Kidney capillary endothelial cell (primary cell): ENCODE measurements at places on chromosomes 11 and 22.

- DNase-seq, result peak; percentile 66
These were observed 38.2 kb downstream of the PITPNB start for GRCh38 chr22:27880778-27881394.

GRCh38 chr11:2689651-2690575, 9.9 kb downstream of the KCNQ1OT1 start:
- DNase-seq, result no peak

DNA sequence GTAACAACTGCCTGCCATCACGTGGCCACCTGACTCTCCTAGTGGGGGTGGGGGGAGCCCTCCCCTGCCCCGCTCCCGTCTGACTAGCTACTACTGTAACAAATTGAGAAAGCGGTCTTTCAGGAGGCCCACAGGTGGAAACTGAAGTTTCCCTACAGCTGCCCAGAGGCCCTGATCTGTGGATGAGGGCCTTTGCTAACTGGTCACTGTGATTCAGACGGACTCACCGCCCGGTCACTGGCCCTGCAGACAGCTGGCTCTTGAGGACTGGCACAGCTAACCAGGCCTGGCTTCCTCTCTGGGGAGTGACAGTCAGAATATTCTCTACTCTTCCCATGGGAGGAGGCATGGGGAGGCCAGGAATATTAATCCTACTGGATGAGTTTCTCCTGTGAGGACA, 116.8 kb downstream of the ARHGAP8 start:
- DNase-seq, result no peak

DNA sequence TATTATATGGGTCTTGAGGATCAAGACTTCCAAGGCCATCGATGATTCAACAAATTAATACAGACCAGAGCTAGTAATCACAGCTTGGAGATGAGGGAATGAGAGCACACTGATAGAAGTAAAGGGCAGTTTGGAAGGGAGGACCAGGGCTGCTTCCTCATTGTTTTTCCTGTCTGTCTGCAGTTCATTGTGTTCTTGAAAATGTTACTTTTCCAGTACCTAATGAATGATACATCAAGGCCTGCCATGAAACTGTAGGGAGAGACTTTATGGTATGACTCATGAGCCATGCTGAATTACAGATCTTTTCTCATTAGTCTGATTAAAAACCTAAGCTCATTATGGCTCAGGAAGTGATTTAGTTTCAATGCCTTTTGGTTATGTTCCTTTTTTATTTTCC, 855.6 kb downstream of the KCNA4 start:
- peak; percentile 2 for DNase-seq

DNA sequence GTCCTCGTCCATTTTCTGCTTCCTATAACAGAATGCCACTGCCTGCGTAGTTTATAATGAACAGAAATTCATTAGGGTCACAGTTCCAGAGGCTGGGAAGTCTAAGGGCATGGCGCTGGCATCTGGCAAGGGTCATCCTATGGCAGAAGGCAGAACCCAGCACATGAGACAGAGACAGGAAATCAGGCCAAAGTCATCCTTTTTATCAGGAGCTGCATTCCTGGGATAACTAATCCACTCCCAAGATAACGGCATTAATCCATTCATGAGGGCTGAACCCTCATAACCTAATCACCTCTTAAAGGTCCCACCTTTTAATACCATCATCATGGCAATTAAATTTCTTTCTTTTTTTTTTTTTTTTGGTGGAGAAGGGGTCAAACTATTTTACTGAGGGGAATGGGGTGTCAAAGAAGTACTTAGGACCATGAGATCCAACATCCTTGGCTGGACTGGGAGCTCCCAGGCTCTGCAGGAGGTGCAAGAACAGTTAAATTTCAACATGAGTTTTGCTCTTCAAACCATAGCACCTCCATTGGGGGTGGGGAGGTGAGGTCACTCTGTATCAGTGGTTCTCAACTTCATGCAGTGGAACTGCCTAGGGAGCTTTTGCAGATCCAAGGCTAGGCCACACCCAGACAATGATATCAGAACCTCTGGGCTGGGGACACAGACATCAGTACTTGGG, 4.4 kb downstream of the TMEM109 start:
- DNase-seq, result no peak

DNA sequence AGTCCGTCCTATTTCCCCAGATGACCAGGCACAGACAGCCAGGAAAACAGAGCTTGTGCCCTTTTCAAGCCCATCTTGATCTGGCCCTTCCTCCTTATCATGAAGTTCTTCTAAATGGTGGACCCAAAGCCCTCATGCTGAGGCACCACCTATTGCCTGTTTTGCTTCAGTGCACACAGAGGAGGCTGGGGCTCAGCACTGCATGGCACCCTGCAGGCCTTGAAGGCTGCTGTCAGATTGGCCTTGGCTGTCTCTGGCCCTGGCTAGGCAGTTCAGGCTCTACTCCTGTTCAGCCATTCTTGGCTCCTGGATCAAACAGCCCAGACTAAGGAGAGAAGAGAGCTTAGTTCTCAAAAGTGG, 49.2 kb downstream of the OTOG start:
- DNase-seq, result no peak

GRCh38 chr11:72780296-72781062, 13.4 kb downstream of the STARD10 start:
- no peak for DNase-seq

DNA sequence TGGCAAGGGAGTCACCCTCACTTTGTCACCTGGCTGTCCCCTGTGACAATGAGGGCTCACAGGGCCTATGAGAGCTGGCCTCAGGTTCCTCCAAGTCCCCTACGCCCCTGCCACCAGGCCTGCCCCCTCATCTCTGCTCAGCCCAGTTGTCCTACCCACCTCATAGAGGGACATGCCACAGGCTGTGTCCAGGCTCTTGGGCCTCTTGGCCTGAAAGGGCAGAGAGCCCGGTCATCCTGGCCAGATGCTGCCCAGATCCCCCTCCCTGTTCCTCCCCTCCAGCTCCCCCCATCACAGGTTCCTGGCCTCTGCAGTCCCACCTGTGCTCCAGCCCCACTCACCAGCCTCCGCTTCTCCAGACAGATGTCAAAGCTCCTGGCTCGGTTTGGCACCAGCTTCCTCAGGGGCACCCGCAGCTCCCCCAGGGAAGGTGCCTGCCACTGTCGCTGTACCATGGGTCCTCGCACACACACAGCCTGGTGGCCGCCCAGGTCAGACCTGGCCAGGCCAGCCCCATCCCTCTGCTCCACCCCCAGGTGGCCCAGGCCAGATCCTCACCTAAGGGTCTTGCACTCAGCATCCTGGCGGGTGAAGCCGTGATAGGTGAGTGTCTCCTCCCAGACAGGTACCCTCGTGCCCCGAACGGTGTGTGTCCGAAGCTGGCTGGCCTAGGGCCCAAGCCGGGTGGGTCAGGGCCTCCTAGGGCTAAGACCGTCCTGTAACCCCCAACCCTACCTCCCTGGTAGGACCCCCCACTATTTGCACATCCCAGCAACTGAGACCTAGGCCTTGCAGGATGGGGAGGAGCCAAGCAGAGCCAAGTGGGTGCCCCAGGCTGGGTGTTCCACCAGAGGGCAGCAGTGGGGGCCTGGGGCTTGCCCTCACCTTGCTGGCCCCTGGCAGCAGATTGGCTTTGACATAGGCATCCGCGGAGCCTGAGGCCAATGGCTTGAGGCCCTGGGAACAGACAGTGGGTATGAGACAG, 8.3 kb downstream of the NDUFV1 start:
- peak; percentile 17 for DNase-seq

DNA sequence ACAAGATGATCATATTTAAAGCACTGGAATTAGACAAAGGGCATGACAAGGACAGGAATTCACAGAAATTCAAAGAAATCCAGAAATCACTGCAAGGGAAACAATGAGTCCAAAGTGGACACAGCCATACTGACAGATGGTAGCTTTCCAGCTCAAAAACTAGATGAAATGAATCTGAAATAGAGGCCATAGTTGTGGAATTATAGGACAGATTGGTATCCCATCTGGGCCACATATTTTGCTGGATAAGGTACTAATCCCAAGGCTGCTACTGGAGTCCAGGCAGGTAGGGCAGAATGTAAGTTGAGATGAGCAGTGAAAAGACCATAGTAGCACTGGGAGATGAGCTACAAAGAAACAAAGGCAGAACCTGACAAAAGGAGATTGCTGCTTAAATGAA, 258.3 kb upstream of the ANO3 start:
- no peak for DNase-seq

GRCh38 chr11:23097891-23098290, 237.6 kb upstream of the CCDC179 start:
- DNase-seq, result no peak

GRCh38 chr11:108733479-108734116, 68.7 kb downstream of the DDX10 start:
- peak; percentile 6 for DNase-seq

GRCh38 chr11:69642913-69643632, 2.1 kb downstream of the CCND1 start:
- peak; percentile 45 for DNase-seq

- DNase-seq, result no peak
These were observed 1.4 kb upstream of the PPARA start for GRCh38 chr22:46148816-46149511.

- no peak for DNase-seq
These were observed 371.6 kb downstream of the CADM1 start for GRCh38 chr11:115132436-115133228.

- no peak for DNase-seq
These were observed 7.7 kb upstream of the MRGPRD start for GRCh38 chr11:68988491-68988890.

DNA sequence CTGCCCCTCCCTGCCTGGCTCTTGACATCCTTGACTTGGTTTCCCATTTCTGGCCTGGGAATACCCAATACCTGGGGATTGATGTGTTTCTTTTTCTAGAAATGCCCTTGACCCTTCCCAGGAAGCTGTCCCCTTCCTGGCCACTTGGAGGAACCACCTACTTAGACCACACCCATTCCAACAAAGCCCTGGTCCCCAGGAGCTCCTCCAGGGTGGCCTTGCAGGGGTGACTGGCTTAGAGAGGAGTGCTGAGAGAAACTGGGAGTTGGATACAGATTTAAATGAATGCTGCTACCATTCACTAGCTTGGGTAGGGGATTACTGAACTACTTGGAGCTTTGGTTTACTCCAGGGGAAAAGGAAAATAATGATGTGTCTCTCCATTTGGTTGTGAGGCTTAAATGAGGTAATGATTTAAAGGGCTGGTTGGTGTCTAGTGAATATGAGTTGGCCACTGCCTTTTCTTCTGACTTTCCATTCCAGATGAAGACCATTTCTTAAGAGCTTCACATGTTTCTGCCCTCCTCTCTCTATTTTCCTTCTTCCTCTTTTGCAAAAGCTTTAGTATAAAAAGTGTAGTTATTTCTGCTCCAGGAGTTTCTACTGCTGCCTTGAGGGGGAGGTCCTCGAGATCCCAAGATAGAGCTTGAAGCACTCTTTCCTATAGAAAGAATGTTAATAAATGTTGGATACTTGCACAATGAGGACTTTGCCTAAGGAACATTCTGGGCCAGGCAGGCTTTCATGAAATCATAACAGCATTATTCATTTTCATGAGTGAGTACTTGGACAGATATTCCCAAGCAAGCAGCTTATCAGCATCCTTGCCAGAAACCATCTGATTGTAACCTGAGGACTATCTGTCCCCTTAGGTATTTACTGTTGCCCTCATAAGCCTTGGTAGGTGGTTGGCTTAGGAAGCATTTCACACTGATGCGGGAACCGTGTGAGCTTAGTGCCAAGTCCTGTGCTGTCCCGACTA, 22.4 kb downstream of the PANX1 start:
- no peak for DNase-seq

DNA sequence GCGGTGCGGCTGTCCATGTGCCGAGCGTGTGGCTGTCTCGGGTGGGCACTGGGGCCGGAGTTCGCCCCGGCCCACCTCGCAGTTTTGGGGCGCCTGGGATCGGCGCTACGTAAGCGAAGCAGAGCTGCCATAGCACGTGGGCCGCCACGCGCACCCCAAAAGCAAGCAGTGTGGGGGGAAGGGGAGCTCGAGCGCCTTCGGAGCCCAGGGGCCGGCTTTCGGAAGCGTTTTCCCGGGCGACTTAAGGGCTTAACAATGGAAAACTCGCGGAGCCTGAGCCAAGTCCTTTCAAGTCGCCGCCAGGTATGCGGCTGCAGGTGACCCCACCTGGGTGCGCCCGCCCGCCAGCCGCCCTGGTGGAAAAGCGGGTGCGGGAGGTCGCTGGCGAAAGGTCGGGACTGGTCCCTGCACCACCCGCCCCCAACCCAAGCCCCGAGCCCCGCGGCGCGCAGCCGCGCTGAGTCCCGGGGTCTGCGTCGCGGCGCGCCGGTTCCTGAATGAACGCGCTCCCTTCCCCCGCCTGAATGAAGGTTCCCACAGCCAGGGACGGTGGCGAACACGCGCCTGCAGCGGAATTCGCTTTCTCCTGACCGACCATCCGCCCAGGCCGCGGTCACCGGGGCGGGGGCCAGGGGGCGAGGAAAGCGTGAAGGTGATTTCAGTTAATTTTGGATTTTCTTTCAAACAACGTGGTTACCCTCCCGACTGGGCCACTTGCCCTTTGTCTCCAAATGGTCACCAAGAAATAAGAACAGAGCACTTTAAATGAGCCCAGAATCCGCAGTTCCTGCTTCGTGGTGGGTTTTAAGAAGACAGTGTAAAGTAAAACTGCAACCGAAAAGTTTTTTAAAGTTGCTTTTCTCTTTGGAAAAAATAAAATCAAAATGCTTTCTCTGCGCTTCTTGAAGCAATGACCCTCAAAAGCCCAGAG, 2.8 kb upstream of the CCND1 start:
- peak; percentile 44 for DNase-seq

GRCh38 chr11:131146827-131147490, 223.5 kb upstream of the NTM start:
- no peak for DNase-seq

GRCh38 chr11:19012636-19013035, 47.9 kb downstream of the MRGPRX2 start:
- DNase-seq, result no peak

DNA sequence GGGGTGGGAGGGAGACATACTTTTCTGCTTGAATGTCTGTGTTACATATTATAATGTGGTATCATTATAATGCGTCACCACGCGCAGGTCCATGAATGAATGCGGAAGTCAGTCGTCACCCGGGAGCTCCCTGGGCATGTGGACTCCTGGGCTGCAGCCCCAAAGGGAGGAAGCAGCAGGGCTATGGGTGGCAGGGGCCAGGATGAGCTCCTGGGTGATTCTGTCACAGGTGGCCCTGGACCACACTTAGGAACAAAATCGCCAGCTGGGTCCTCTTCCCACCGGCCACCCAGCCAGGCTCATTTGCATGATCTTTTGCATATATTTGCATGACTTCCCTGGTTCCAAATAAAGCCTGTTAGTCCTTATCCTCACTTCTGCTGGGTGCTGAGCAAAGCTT, 51.2 kb downstream of the KCNJ4 start:
- DNase-seq, result no peak
